ENCODE measurements at places on chromosomes 4 and X.
A peak's percentile ranks its signal among the peaks of the same experiment; 100 is the strongest.

- no peak for DNase-seq
These were observed 80.8 kb upstream of the IQCM start for GRCh38 chr4:149896432-149896831.

DNA sequence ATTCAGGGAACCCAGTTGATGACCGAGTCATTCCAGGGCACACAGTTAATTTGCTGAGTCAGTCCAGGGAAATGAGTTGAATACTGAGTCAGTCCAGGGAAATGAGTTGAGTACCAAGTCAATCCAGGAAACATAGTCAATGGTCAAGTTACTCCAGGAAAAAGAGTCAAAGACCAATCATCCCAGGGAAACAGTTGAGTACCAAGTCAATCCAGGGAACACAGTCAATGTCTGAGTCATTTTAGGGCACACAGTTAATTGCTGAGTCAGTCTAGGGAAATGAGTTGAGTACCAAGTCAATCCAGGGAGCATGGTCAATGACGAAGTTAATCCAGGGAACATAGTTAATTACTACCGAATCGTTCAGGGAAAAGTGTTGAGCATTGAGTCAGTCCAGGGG is 754.4 kb downstream of the NLGN4X start:
- no peak for DNase-seq

GRCh38 chr4:169062897-169063244 is 52.8 kb upstream of the CBR4 start:
- no peak for DNase-seq

DNA sequence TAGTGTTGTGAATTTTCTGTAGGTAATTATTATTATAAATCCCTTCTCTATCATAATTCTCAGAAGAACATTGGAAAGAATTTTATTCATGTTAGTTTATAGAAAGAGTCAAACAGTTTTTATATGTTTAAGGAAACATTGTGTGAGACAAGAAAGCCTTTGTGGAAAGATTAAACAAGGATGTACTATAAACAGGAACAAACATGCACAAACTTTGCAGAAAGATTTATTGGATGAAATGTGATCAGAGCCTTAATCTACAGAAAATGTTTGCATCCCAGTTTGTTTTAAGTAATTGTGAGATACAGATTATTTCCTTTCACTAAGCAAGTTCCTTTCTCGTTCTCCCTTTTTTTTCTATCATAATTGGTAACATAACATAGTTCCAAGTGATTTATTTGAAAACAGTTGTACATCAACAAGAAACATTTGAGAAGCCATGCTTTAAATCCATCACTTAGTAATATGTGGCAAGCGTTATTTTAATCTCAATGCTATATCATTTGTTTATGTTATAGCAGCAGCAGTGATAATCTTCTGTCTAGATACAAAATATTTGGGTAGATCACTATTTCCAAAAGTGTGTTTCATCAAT is 129.4 kb downstream of the SLC4A4 start:
- no peak for DNase-seq

DNA sequence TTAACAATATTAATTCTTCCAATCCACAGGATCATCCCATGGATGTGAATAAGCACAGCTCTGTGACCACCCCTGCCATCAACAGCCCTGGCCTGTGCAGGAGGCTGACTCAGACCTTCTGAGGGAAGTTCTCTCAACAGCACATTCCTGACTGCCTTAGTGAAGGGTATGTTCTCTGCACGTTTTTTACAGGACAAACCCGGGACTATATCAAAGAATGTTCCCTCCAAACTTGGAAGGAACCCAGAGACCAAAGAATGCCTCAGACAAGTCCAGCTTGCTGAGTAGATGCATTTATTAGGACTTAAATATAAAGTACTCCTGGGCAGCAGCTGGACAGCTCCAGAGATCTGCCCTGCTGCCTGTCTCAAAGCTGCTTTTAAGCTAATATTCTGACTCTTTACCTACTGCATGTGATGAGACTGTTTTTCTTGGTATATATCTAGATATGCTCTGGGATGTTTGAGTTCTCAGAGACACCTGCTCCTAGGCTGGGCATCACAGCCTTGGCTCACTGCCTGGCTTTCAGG is 1127.8 kb upstream of the PRKX start:
- no peak for DNase-seq

DNA sequence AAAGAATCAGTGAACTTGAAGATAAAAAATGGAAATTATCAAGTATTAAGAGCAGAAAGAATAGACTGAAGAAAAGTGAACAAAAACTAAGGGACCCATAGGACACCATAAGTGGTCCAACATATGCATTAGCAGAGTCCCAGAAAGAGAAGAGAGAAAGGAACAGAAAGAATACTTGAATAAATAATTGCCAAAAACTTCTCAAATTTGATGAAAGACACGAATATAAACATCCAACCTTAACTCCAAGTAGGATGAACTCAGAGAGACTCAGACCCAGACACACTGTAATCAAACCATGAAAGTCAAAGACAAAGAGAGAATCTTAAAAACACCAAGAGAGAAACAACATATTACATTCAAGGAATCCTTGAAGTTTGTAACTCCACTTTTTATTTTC is 35.7 kb downstream of the MORC4 start:
- DNase-seq, result no peak

GRCh38 chr4:112473985-112474384 is 42.0 kb downstream of the NEUROG2 start:
- DNase-seq, result no peak

DNA sequence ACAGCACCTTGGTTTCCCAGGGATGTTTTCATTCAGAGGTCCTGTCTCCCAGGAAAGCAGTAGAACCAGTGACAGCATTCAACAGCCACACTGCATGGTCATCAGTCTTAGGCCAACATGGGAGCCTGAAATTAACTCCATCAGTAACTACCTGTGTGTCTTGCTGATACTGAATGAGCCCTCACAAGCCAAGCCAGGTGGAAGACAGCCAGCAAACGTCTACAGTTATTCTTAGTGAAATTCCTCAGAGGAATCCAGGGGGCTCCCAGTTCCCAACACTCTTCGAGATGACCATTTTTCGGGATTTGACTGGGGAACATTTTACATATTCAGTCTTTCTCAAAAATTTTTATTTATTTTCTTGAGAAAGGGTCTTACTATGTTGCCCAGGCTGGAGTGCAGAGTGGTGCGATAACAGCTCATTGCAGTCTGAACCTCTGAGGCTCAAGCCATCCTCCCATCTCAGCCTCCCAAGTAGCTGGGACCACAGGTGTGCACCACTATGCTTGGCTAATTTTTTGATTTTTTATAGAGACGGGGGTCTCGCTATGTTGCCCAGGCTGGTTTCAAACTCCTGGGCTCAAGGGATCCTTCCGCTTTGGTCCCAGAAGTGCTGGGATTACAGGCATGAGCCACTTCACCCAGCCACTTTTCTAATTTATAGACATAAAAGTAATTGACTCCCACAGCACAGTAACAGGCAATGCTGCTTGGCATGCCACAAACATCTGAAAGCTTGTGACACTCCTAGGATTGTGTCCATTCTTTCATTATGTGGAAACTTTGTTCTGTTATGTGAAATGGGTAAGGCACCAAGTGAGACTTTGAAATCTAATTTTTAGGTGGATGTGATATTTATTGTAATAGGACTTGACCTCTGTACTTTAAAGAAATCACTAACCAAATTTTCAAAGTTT is 116.9 kb downstream of the SOWAHB start:
- DNase-seq, result no peak

DNA sequence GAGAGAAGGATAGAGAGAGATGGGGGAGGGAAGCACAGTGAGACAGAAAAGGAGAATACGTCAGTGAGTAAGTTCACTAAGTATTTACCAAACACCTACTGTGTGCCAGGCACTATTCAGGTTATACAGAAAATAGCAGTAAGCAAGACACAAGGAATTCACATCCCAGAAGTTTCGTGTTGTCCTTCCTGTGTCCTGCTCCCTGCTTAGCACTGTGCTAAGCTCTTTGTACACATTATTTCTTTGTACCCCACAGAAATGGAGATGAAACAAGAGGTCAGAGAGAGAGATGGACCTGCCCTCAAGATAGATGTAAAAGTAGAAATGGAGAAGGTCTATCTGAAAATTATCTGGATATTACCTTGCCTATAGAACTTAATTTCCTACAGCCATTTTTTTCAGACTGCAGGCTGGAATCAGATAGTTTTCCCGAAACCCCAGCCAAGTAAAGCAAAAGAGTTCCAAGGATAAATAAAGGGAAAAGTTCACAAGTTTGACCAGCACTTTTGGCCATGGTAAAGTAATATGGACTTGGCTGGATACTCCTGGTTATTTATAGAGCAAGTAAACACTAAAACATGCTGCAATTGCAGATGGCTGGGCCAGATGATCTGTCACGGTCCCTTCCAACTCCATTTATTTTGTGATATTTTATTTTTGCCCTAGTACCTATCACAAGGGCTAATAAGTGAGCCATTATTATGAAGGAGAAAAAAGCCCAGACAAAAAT is 353.7 kb upstream of the SLC7A11 start:
- DNase-seq, result no peak

DNA sequence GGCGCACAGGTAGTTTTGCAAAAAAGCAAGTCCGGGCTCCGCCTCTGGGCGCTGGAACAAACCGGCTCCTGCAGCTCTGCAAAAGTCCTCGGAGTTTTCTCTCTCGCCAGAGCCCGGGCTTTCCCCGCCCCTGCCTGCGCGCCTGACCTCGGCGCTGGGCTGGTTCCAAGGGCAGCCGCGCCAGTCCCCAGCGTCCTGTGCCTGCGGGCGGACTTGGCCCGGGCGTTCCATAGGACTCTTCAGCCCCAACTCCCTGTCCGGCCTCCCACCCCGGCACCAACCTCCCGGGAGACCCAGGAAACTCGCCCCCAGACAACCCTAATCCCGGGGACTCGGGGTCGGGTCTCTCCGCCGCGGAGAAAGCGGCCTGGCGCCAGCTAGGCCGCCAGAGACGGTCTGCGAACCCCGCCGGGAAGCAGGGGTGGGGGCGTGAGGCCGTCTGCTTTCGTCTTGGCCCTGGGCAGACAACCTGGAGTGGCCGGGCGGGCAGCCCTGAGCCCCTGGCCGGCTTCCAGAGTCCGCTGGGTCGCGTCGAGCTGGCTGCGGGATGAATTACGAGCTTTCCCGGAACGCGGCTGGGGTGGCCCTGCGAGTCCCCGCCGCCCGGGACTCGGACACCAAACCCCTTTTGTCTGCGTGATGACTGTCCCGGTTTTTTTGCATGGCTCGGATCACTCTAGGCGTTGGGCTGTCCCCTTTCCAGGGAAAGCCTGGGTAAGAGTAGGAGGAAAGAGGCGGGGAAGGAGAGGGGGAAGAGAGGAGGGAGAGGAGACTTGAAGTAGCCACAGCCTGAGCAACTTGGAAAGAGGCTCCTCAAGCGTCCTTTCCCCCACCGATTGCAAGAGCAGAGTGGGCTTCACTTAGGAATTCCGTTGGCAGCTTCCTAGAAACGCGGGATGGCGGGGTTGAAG is 916 bp downstream of the MXRA5 start:
- DNase-seq, result no peak

DNA sequence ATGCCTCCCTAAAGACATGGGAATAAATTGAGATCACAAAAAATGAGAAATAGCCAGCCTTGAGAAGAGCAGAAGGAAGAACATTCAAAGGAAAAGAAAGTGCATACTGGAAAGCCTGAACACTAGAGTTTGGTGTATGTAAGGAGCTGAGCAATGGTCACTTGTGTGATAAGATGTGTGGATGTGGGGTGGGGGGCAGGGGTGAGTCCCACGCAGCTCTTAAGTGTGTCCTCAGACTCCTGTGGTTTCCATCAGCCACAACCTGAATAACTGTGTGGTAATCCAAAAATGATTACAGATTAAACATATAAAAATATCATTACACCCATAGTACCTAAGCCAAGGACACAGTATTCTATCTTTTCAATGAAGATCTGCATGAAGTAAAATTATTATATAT is 59.9 kb downstream of the ELOVL6 start:
- DNase-seq, result no peak

DNA sequence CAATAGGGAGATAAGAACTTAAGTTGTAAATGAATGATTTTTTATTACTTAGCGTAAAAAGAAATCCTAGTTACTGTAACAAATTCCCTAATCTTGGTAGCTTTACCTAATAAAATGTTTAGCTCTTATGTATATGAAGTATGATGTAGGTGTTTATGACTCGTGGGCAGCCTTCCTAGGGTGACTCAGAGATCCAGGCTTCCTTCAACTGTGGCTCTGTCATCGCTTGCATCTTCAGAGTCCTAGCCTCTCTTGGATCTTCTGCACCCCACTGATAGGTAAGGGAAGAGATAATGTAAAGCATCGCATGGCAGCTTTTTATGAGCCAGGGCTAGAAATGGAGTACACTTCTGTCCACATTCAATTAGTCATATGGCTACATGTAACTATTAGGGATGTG is 165.6 kb upstream of the GLRA2 start:
- no peak for DNase-seq

- no peak for DNase-seq
These were observed 193.0 kb downstream of the PDGFC start for GRCh38 chr4:156778606-156779005.

GRCh38 chrX:96591421-96591820 is 93.2 kb upstream of the DIAPH2 start:
- DNase-seq, result no peak

DNA sequence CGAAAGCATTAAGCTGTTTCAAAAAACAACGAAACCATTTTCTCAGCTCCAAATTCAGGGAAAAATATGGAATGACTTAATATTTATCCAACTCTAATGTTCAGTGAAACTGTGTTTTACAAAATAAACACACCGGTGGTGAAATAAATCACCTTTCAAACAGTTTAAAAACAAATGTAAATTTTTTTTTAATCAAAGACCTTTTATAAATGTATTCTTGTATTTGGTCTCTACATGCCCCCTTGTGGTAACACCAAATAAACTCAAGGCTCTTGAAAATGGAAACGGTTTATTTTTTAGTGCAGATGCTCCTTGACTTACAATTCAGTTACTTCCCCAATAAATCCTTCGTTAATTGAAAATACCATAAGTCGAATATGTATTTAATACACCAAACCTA is 45.8 kb upstream of the ITM2A start:
- peak; percentile 39 for DNase-seq

GRCh38 chr4:112648263-112649054 is 11.5 kb downstream of the LARP7 start:
- no peak for DNase-seq

- DNase-seq, result no peak
These were observed 8.8 kb upstream of the TLL1 start for GRCh38 chr4:165864271-165864670.

GRCh38 chr4:149176039-149176438 is 639.6 kb downstream of the IQCM start:
- peak; percentile 11 for DNase-seq

DNA sequence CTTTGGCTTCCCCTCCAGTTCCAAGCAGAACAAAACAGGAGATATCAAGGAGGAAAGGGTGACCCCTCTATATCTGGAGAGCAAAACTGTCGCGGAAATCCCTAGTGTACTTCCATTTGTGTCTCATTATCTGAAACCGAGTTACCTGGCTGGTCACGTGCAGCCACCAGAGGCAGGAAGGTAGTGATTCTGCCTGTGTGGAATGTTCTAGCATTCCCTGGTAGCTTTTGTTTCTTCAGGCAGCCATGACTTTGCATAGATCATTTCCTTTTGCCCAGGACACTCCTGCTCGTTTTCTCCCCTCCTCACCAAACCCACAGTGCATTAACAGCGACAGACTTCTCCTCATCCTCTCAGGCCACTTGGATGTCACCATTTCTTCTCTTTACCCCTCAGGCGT is 107.9 kb downstream of the PTTG2 start:
- no peak for DNase-seq

GRCh38 chrX:56994375-56995270 is 718 bp downstream of the SPIN3 start:
- DNase-seq, result no peak
